ENCODE measurements at places on chromosomes 2 and 18.

DNA sequence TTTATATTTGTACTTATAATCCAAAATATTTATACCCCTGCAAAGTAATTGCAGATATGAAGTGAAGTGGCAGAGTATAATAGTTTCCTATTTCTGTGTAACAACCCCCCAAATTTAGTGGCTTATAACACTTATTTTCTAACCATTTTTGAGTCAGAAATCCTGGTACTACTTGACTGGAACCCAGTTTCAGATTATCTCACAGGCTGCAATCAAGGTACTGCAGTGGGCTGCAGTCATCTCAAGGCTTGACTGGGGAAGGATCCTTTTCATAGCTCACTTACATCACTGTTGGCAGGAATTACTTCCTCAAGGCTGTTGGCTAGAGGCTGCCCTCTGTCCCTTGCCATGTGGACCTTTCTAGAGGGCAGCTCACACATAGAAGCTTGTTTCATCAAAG is 558.2 kb upstream of the PKDCC start:
- DNase-seq = no peak

- no peak for DNase-seq
Measured at GRCh38 chr18:22286585-22286984, 117.2 kb downstream of the GATA6 start.

GRCh38 chr2:53989210-53989862 is 18.5 kb upstream of the PSME4 start:
- DNase-seq = no peak

DNA sequence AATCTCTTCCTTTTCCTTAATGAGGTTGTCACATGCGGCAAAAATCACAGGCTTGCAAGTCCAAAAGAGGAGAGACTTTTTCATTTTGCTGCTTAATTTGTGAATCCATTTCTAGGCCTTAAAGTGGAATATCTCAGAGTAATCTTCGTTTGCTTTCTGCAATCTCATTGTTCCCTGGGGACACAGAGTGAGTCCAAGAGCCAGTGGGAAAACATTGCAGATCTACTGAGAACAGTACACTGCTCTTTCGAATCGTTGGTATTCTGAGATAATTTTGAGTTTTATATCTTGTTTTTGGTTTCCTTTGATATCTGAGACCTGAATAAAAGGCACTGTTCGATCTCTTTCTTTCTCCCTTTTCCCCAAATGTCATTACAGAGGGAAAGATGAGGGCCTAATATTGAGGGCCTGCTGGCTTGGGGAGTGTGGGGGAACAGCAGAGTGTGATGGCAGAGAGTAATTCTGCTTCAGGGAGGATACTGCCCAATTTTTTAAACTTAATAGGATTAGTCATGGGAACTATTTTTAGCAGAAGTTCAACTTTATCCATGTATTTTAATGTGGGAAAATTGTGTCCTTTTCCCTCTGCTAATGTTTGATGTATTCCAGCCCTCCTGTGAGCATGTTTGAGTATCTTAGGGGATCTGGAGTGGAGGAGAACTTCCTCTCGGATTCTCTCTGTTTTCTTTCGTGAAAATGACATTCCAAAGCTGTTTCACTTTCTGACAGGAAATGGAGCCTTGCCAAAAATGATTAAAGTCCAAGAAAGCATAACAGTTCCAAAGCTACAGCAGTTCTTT is 418.2 kb upstream of the ZEB2 start:
- no peak for DNase-seq

- no peak for DNase-seq
Measured at GRCh38 chr2:237629739-237630138, 2.4 kb downstream of the LRRFIP1 start.

DNA sequence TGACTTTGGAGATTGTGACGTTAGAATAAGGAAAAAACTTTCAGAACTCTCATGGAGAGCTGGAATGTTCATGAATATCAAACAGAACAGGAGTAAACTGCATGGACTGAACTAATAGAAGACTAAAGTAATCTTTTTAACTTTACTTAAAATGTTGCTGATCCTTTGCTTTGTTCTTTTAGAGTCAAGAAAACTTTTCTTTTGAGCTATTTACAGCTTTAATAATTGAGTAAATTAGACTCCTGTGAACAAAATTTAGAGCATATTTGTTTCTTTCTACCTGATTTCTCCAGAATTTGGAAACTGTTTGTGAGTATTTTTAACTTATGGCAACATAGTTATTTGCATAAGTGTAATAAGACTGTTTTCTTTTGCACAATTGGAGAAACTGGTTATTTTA is 146.3 kb downstream of the CDCA7 start:
- no peak for DNase-seq

DNA sequence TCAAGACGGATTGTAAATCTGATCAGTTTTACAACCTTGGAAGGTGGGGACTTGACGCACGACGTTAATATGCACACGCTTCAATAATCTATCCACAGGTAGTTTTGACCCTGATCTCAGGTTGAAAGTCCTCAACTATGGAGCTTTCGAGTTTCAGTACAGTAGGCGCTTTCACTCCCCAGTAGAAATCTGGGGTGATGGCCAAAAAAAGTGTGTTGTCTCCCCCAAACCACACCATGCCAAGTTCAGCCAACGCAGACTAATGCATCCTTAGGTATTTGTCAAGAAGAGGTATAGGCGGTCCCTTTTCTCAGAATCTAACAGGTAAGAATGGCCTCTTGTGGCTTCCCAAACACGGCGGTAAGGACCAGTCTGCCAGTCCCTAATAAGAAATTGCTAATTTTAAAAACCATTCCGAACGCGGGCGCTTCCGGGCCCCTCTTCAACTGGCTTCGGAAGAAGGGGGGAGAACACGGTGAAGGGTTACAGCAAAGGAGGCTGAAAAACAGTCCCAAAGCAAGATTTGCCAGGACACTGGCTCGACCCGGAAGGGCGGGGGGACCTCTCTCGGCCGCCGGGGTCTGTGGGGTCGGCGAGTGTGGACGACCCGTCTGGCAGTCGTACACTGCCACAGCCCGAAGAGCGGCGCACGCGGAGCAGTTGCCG is 659 bp downstream of the FAM210A start:
- DNase-seq = no peak

DNA sequence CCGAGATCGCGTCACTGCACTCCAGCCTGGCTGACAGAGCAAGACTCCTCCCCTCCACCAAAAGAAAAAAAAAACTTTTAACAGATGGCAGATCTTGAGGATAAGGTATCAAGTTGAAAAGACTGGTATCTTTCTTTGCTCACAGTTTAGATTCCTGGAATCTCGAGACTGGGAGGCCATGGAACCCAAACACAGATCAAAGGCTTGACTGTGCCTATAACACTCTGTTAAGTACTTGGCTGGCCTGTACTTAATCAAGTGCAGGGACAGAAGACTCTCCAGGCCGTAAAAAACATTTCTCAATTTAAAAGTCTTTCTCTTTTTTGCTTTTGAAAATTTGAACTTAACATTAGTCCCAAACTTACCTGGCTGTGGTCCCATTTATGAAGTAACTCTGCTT is 107.1 kb upstream of the ZNF516 start:
- DNase-seq = no peak

DNA sequence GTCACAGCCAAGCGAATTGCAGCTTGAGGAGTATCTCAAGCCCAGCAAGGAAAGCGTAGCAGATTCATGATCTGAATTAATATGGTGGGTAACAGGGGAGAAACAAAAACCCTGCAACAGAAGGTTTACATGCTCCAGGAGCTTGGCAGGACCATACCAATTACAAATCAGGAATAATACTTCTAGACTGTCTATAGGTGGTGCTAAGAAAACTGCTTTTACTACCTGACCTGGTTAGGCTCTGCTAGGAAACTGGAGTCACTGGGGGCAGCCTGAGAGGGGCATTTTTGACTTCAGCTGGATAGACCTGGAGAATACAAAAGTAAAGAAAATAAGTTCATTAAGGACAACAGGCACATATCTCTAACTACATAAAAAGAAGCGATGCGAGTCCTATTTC is 24.6 kb upstream of the SPOPL start:
- DNase-seq = no peak

Measured in liver (tissue), 10 donors.